ENCODE measurements at places on chromosomes 5 and 9.

DNA sequence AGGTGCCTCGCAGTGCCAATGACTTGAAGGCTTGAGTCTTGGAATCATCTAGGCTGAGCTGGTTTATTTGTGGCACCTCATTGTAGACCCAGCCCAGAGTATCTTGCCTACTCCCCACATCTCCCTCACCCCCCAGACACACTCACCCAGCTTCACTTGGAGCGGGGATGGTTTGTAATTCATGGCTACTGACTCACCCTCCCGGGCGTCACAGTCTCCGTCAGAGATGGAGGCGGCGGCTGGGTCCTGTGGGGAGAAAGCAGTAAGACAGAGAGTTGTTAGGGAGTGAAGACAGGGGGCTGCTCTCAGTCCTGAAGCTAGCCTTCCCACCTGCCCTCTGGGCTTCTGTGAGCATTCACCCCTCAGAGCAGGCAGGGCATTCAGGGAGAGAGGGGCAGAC lies 29.0 kb upstream of the MYORG start:
- DNase-seq, result no peak

DNA sequence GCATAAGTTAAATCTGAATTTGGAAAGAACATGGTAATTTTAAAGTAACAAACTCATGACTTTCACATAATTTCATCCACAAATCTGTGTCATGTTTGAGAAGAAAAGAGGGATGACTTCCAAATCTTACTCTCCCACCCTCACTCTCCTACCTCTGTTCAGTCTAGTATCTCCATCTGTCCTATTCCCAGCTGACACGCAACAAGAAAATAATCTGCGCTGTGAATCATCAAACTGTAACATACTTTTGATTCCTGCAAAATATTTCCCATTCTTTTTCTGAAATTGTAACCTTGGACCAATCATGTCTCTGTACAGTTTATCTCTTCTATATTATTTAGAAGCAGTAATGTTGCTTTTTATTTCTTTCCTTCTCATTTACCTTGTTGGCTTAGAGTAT lies 91.4 kb downstream of the SLC12A2 start:
- DNase-seq, result no peak

DNA sequence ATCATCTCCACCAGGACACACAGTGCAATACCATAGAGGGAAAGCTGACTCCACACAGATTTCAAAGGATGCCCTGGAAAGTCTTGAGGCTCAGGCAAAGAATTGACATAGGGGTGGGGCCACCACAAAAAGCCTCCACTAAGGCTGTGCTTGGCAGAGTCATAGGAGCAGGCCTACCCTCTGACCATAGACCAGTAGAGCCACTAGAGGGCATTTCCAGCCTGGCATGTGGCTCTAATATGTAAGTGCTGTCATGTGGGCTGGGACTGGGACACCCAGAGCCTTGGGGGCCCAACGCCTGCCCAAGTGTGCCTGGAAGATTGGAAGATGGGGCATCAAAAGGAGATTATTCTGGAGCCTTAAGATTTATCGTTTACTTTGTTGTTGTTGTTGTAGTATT lies 726.0 kb downstream of the DNAH5 start:
- DNase-seq, result peak; percentile 13

DNA sequence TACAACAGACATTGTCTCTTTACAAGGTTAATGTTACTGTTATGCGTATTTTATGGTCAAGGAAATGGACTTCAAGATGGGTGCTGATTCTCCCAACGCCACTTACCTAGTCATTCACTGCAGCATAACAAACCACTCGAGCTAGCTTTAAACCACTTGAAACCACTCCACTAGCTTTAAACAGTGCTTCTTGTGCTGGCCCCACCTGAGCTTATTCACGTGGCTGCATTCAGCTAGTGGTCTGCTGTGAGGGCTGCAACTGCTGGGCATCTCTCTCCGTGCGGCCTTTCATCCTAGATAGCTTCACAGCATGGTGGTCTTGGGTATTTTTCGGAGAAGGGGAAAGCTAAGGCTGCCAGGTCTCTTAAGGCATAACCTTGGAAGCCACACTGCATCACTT lies 3.5 kb upstream of the HRH2 start:
- no peak for DNase-seq

GRCh38 chr9:94174164-94174563 lies 84.9 kb upstream of the ZNF169 start:
- DNase-seq, result no peak

DNA sequence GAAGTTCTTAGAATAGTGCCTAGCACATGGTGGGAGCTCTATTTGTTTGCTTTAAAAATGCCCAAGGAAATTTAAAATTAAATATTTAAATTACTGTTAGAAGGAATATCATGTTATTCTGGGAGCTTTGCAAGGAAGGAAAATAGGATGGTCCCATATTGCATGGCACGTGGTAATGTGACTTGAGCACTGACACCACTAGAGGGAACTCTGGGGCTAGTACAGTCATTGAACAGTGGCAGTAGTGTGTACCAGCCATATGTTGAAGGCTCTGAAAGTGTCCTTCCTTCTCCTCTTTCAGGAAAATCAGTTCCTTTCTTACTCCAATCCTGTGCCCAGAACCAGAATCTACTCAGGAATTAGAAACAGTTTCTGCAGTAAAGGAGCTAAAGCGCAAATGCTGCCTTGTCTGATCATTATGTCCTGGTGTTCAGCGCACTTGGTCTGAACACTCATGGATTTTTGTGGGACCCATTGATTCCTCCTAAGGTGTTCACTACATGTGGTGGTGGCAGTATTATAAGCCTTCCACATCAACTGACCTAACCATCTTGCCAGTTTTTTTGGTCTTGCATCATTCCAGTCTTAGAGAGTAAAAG lies 54.1 kb downstream of the GDA start:
- DNase-seq, result no peak

- no peak for DNase-seq
These were observed 789 bp downstream of the COL27A1 start for GRCh38 chr9:114155995-114156656.

DNA sequence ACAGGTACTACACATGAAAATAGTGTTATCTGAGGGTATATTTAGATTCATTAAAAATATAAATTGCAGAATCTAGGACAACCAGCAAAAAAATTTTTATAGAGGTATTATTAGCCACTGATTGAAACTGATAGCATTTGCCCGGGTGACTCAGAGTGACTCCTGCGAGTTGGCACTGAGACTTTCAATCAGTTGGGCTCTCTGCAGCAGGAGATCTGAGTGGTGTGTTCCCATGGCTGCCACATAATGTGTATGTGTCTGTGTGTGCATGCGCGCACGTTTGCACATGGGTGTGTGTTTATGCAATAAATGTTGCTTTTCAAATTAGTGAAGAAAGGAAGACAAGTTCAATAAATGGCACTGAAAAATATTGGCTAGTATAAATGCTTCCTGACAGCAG lies 100.1 kb upstream of the MRPS30 start:
- DNase-seq, result no peak

GRCh38 chr9:133485531-133486260 lies 6.8 kb upstream of the SLC2A6 start:
- DNase-seq, result no peak

DNA sequence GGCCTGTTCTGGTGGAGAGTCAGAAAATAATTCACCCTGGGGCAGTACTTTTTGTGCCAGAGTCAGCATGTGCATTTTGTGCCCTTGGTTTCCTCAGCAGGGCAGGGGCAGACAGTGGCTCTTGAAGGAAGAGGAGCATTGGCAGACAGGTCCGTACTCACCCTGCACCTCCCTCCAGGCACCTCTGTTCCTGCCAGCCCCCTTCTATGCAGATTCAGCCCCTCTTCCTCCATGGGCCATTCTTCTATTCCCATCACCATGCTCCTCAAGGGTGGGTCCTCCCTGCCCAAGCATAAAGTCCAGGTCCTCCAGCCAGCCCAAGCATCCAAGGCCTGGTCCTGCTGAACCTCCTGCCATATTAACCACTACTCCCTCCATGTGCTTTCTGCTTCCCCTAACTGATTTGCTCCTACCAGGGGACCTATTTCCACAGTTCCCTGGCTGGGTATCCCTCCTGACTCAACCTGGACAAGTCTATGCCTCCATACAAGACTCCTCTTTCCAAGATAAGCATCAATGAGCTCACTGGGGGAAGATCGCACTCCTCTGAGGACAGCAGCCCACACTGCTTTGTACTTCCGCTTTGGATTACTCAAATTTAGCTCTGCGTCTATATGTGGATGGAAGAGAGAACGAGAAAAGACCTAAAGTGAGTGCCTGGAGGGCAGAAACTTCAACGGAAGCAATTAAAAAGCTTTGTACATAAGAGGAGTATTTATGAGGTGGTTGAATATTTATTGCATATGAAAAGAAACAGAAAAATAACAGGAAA lies 9.3 kb upstream of the ACSL6 start:
- DNase-seq, result peak; percentile 62

DNA sequence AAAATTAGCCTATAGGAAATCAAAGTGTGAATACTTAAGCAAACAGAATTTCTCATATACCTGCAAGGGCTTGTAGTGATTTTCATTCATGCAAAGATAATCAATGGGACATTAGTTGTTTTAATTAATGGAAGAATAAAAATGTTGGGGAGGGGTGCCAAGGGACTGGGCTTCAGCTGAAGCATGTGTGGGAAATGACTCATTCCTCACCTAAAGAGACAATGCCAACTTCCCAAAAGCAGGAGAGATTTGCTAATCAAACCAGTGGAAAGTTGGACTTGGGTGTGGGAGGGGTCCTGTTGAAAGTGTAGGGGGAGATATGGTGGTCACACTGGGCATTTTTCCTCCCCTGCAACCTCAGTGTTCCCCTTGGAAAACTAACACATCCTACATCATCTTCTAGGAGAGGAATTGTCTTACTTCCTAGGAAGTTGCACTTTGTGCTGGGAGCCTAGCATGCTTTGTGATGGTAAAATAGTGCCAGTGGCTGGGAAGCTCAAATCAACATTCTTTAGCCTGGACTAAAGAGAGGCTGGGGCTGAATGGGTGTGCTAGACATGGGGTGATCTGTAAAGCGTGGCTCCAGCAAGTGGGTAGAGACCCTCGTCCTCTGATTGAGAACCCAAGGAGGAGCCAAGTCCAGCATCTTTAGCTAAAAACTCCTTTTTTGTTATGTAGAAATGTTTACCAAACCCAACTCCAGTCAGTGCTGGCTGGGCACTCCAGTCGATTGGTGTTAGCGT lies 6.4 kb upstream of the LHX2 start:
- no peak for DNase-seq

- DNase-seq, result no peak
These were observed 6.7 kb upstream of the SPATA31E1 start for GRCh38 chr9:87875831-87876545.

- no peak for DNase-seq
These were observed 37.6 kb downstream of the ARL15 start for GRCh38 chr5:54272746-54273145.

DNA sequence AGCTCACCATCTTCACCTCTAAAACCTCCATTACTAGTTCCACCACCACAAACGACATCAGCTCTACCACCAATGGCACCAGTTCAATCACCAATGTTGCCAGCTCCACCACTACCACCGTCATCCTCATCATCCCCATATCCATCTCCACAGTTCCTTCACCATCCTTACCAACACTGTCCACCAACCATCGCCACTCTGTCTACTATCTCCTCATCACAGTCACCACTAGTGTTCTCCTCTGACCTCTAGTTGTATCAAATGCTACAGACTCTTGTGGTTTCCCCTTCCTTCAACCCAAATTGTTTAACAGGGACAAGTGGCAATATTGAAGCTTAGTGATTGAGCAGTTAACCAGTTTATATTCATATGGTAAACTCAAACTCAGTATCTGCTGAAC lies 182.6 kb downstream of the CAAP1 start:
- no peak for DNase-seq

GRCh38 chr5:133859073-133859472 lies 109.4 kb downstream of the C5orf15 start:
- DNase-seq, result no peak

GRCh38 chr9:137521405-137521985 lies 28.7 kb downstream of the PNPLA7 start:
- DNase-seq, result no peak

GRCh38 chr9:91161465-91162300 lies 200.0 kb downstream of the AUH start:
- no peak for DNase-seq

DNA sequence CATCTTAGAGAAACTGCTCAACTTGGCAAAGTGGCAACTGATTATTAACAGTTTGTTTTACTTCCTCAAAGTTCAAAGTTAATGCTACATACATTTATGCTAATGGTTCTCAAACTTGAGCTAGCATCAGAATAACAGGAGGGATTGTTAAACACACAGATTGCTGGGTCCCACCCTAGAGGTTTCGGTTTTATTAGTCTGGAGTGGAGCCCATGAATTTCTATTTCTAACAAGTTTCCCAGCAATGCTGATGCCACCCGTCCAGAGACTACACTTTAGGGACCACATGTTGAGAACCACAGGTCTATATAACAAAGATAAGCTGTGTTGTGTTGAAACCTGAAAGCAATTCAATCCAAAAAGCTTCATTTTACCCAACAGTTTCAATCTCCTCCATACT lies 95.3 kb downstream of the FBXW11 start:
- DNase-seq, result no peak

- no peak for DNase-seq
These were observed 13.6 kb upstream of the PRSS3 start for GRCh38 chr9:33781736-33782135.

DNA sequence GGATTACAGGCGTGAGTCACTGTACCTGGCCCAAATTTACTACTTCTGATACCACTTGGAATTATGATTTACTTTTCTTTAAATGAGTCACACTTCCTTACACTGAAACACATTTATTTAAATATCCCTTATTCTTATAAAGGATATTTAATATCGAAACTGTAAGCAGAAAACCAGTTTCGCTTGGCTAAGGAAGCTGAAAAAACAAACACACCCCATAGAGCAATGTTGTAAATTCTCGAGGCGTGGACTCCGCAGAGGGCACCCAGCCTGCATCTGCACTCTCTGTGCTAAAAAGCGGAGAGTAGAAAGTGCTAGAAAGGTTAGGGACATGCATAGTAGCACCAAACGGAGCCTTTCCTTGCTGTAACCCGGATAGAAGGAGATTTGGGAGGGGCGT lies 86.5 kb downstream of the HMCN2 start:
- DNase-seq, result peak; percentile 44

GRCh38 chr5:38673671-38674071 lies 117.2 kb upstream of the LIFR start:
- peak; percentile 30 for DNase-seq

DNA sequence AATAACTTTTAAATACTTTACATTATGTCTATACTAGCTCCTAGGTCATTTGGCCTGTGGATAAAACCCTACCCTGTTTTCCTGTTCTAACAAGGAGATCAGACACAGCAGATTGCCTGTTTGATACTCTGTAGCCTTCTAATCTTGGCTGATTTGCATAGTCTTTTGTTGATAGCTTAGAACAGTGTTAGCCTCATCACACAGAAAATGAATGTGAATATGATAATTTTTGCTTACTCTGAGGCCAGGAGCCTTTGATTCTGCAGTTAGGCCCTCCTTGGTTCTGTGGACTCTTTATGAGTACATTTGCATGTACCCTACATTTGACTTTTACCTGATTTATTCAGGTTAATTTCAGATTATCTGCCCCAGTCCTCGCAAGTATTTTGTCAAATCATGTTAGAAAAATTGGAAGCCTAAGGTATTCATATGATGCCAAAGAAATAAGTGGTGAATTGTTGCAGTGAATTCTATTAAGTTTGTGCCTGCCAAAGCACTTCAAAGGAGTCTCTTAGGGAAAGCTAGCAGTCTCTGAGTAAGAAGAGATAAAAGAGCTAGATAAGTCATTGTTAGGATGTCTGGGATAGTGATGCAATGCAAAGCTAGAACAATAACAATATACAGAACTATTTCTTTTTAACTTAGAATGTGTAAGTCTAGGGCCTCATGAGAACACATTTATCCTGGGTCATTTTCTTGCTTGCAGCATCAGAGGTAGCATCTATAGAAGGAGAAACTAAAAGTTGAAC lies 56.4 kb downstream of the SCAMP1 start:
- peak; percentile 4 for DNase-seq

- DNase-seq, result no peak
These were observed 89.4 kb downstream of the SNX18 start for GRCh38 chr5:54607006-54607405.
